ENCODE measurements at places on chromosomes 16 and 17.

DNA sequence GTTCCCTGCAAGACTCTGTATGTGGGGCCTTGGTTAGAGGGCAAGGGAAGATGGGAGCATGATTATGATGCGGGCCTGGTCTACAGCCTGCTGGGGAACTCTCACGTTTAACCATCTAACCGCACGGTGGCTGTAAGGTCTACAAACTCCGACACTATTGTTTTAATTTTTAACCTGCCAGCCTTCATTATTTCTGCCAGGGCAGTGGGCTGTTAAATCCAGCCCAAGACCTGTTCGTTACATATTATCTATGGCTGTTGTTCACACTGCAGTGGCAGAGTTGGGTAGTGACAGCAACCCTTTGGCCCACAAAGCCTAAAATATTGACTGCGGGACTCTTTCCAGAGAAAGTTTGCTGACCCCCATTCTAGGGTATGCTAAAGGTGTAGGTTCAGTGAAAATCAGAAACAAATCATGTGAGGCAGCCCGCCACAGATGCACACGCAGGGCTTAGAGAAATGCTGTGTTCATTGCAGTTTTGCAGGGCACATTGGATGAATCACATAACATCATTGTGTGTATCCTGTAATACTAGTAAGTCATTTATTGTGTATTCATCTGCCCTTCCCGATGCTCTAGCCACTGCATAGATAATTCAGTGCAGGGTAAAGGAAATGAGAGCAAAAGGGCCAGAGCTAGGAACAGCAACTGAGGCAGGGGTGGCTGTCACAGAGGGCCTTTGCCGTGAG, 14.3 kb downstream of the SNX29 start:
- DNase-seq, result no peak

DNA sequence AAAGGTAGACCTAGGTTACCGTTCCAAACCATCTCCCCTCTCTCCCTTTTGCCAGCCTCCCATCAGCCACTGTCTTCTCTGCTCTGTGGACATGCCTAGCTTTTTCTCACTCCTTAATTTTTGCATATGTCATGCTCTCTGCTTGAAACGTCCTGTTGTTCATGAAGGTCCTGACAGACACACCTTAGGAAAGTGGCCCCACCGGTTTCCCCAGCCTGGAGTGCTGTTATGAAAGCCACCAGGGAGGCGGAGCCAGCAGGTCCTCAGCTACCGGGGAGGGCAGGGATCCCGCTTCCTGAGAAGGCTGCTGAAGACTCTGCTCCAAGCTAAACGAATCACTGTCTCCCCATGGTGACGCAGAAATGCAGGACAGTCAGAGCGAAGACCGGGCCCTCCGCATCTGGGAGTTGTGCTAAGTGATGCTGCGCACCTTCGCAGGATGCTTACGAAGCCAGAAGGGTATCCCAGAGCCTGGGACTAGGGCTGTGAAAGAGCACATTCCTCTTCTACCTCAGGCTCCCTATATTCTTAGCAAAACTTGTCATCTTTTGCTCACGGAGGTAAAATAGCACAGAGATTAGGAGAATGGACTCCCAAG, 2.3 kb upstream of the SLC16A11 start:
- DNase-seq, result peak; percentile 32

- peak; percentile 83 for DNase-seq
Observed at GRCh38 chr17:31858642-31859486, at the start of gene COPRS. TSS of gene COPRS (minus strand) at chr17:31859244. CDS start at chr17:31859199, 45 bp downstream.

DNA sequence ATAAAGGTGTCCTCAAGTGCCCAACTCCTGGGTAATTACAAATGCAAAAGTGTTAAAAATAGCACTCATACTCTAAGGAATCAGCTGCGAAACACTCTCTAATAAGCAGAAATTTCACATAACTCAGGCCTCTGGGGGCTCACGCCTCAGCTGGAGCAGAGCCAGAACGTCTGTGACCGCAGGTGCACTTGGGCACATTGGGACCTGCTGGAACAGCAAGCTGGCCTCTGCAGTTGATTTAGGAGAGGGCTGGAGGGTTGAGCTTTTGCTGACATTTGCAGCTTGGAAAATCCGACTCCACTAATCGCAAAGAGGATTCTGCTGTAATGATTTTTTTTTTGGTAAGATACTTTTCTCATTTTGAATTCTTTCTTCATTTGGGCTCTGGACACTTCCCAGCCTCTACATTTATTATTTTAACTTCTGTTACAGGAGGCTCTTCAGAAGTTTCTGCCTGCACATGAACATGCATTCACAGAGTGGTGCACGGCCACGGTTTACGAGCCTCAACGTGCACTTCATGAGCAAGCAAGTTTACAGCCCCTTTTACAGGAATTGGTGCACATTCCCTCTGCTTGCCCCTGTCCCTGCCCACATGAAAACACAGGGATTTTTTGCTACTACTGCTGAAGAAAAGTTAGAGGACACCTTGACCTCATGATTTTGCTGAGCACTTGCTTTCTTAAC, 4.1 kb upstream of the SNTB2 start:
- no peak for DNase-seq

DNA sequence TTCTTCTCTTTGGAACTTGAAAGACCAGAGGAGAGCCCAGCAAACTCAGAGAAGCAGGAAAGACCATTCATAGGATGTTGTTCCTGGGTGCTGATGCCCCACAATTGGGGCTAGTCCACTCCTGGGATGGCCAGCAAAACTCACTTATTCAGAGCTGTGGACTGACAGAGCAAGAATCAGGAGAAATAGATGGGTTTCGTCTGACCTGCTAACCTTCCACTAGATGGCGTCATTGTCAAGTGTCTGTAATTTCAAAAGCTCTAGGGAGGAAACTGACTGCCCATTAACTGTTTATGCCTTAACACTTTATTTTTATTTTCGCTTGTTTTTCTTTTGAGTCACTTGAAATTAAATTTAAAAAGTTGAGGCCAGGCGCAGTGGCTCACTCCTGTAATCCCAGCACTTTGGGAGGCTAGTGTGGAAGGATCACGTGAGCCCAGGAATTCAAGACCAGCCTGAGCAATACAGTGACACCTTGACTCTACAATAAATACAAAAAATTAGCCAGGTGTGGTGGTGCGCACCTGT, 28.7 kb upstream of the MILR1 start:
- peak; percentile 78 for DNase-seq

DNA sequence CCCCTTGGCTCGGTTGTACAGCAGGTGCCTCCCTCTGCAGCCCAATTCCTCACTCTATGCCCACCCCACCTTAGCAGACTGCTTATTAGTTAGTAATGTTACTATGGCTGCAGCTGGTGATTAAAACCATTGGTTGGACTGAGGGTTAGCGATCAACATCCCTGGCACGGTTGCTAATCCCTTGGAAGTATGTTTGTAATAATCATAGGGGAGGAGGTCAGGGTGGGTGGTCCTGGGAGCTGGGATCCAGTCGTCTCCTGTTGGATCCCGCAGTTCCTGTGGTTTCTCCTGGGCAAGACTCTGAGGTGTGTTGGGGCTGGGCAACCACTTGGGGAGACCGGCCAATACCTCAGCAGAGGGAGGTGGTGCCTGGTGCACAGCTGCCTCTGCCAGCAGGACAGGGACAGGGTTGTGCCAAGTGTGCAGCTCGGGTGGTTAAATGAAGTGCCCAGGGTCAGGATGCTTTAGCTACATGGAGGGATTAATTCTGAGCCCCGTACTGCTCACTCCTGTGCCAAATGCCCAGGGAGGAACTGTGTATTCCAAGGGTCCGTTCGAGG, 38.0 kb downstream of the FZD2 start:
- no peak for DNase-seq

GRCh38 chr17:40253565-40253964, 34.1 kb upstream of the CDC6 start:
- no peak for DNase-seq

All from activated CD4-positive, alpha-beta T cell treated with anti-CD3 and anti-CD28 coated beads, Interleukin-2, amount 50 U/mL, for 16 hours (primary cell).